ENCODE measurements at places on chromosomes 4 and X. TPM values are rescaled to one million over a fixed set of nuclear protein-coding genes. Genes with fewer than 3 reads are reported as not detected.

Gene POU3F4
- not detected for total RNA-seq

Gene SUPT20HL2
- not detected for total RNA-seq

Gene TMEM156
- total RNA-seq, result under 0.01 TPM

Gene ARHGAP36
- total RNA-seq, result not detected

Gene TGIF2LX
- total RNA-seq, result not detected

Gene FABP2
- total RNA-seq, result under 0.01 TPM

Gene GAGE12E
- total RNA-seq, result not detected

Gene FTSJ1
- total RNA-seq, result 48.5 TPM

Gene FHL1
- 48.3 TPM for total RNA-seq

Gene OCRL
- 20.9 TPM for total RNA-seq

Gene ARL9
- 0.19 TPM for total RNA-seq

Gene TLR6
- 2.3 TPM for total RNA-seq

Gene THAP9
- total RNA-seq, result 6.5 TPM

Gene UGT8
- 0.19 TPM for total RNA-seq

Gene ENAM
- total RNA-seq, result under 0.01 TPM

Gene TRPC3
- total RNA-seq, result under 0.01 TPM

Gene TMEM128
- total RNA-seq, result 23.8 TPM

Gene UBE2A
- total RNA-seq, result 29.3 TPM

Gene NAA10
- total RNA-seq, result 47.6 TPM

Gene REELD1
- total RNA-seq, result not detected

Gene MMGT1
- 9.9 TPM for total RNA-seq

Measured in regular cardiac myocyte (primary cell).